ENCODE measurements at places on chromosomes 5 and 9.

DNA sequence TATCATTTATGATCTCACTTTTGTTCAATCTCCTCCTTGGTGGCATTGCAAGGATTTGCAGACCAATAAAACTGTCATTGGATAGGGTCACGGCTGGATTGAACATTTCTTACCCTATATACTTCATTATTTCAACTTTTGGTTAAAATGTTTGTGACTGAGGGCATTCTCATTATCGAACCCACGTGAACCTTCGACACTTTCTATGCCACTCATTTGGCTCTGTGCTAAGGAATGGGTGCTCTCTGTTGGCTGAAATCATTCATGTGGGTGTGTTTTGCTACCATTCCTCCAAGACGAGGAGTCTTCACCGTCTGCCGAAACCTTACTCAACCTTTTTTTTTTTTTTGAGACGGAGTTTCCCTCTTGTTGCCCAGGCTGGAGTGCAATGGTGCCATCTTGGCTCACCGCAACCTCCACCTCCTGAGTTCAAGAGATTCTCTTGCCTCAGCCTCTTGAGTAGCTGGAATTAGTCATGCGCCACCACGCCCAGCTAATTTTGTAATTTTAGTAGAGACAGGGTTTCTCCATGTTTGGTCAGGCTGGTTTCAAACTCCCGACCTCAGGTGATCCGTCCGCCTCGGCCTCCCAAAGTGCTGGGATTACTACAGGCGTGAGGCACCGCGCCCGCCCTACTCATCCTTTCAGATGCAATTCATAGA, 62.5 kb downstream of the CSNK1A1 start:
- no peak for DNase-seq

DNA sequence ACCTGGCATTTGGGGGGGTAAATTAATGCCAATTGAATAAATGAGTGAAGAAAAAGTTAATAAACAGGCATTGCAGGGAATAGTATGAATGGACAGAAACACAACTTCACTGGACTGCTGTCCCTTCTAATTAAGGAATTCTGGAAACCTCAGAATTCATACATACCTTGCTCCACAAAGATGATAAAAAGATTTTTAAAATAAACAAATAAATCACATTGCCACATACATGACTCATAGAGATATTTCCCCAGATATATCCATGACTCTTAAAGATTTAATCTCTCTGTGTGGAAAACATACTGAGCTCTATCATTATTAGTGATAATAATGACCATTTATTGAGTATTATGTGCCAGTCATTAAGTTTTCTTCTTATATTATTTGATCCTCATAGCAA, 469.0 kb upstream of the MEF2C start:
- DNase-seq: no peak

DNA sequence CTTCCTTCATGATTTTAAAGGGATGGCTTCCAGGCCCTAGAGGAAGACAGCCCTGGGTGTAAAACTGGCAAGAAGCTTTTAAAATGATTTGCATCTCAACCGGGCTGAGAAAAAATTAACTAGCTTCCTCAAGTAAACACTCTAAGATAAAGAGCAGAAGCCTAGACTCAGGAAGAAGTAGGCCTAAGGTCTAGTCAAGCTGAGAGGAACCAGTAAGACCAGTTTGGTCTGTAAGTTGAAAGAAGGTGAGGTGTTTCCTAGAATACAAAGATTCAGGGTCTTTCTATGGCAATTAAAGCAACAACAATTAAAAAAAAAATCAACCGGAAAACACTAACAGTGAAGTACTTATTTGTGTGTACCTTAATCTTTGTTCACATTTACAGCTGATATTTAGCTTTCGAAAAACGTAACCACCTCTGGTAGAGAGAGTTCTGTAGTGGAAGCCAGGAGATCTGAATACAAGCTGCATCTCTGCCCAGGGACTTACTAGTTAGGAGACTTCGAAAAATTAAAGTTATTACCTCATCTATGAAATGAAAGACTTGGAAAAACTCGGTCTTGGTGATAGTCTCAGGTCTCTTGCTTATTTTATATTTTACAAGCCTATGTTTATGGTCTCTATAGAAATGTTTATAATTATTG, 75.7 kb downstream of the TUSC1 start:
- no peak for DNase-seq

- DNase-seq: no peak
Measured at GRCh38 chr9:77764894-77765780, 117.0 kb upstream of the GNA14 start.

DNA sequence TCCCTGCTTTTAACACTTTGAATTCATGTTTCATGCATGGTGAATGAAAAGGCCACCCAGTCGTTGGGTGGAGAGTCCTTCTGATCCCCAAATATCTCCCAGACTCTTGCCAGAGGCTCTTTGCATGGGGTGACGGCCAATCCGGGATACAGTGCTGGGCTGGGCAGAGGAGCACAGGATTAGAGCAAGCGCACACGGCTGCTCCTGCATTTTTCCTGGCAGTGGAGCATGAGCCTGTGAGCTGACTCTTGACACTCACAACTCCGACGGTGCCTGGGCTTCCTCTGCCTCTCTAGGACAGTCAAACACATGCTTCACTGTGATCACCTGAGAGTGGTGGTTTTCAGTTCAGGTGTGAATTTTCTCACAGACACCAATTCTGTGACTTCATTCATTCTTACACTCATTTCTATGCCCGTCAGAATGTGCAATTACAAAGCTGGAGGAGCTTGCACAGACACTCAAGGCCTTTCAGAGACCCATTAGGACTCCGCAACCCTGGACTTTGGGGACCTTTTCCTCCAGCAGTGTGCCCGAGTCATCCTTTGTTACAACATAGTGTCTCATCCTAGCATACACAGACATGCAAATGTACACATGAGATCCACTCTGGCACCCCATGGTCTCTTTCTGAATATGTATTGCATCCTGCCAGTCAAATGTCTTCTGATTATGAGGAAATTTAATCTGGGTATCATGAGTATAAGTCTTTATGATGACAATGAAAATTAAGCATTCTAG, 206.6 kb downstream of the ICE1 start:
- DNase-seq: no peak

GRCh38 chr5:179620703-179621350, 2.6 kb downstream of the HNRNPH1 start:
- DNase-seq: no peak

GRCh38 chr5:84213212-84213611, 171.5 kb downstream of the EDIL3 start:
- no peak for DNase-seq

GRCh38 chr5:3105172-3105571, 353.7 kb upstream of the IRX2 start:
- DNase-seq: no peak

DNA sequence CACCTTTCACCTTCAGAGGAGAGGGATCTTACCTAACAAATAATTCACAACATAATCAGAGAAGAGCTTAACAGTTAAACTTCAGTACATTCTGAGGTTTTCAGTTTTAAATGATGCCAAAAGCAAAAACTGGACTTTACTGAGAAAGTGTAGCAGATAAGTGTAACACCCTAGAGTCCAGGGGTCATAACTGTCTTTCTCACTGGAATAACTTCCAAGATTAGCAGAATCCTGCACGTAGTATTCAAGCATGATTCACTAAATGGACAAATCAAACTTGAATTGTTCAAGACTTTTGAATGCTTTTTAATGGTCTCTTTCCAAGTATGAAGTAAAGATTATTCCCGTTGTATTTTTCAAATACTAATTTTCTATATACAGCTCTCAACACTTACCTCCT, 180.1 kb upstream of the NREP start:
- DNase-seq: no peak

GRCh38 chr9:35816708-35817107, 1.9 kb upstream of the HINT2 start:
- DNase-seq: no peak

DNA sequence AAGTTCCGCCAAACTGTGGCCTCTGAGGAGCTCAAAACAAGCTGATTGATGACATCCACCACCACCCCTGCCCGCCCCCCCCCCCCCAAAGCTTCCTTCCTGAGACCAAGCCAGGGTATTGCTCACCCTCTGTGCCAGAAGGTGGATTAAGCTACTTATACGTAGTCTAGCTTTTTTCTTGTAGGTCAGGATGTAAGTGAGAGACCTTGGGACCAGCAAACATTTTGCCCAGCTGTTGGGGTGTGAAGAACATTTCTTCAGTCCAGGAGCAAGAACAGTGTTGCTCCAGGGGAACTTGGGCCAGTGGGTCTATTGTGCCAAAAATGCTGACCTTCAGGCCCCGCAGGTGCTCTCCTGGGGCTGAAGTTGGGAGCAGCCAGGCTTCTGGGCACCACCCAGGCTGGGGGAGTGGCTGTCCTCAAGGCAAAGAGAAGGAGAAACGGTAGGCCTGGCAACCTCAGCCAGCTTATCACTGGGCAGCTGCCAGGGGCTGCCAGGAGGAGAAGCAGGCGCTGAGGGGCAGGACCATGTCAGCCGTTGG, 18.0 kb downstream of the NEURL1B start:
- no peak for DNase-seq

- DNase-seq: no peak
Measured at GRCh38 chr9:127451858-127452656, 747 bp downstream of the LRSAM1 start.

- no peak for DNase-seq
Measured at GRCh38 chr5:39452846-39453245, 28.1 kb upstream of the DAB2 start.

DNA sequence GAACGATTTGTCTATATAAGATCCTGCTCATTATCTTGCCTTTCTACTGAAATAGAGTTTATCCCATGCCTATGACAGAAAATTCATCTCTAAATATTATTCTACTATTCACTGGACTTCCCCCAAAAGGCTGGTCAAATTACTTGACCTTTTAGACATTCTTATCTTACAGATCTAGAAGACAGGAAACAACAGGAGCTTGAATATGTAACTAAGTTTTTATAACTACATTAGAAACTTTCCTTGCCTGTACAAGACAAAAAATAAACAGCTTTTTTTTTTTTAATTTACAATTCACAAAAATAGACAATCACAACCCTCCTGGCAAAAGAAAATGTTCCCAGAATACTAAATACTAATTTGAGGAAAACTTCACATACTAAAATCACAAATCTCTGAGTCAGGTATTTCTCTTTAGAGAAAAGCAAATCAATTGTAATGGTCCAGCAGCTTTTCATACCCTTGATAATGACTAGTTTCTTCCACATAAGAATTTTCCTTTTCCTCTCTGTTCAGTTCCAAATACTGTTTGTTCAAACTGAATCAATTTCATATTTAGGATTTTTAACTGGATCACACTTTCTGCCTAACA, 68.6 kb downstream of the MLLT3 start:
- DNase-seq: no peak

Data from activated T-helper 1 cell treated with Interleukin-2 at 50 U/mL for 16 hours (primary cell).